SK-N-SH (cell line): ENCODE measurements at places on chromosomes 2 and 18. TPM values are rescaled to one million over a fixed set of nuclear protein-coding genes. Genes with fewer than 3 reads are reported as not detected.

SIGLEC15 gene
- 0.10 and 0.19 TPM in 2 replicates for polyA plus RNA-seq

ACTG2 gene
- 0.10 and 0.25 TPM in 2 replicates for polyA plus RNA-seq

HOXD13 gene
- not detected in 2 replicates for polyA plus RNA-seq

CFAP65 gene
- 0.95 and 1.7 TPM in 2 replicates for polyA plus RNA-seq

CHST9 gene
- not detected in 2 replicates for polyA plus RNA-seq

ETAA1 gene
- polyA plus RNA-seq: 6.8 and 8.2 TPM in 2 replicates

EMX1 gene
- not detected in 2 replicates for polyA plus RNA-seq

ZNF514 gene
- polyA plus RNA-seq: 9.0 and 12.5 TPM in 2 replicates

MGAT4A gene
- polyA plus RNA-seq: 0.05 and 0.07 TPM in 2 replicates

ASAP2 gene
- polyA plus RNA-seq: 37.9 and 41.4 TPM in 2 replicates

POU3F3 gene
- not detected in 2 replicates for polyA plus RNA-seq

UGT1A4 gene
- polyA plus RNA-seq: not detected in 2 replicates

LCT gene
- polyA plus RNA-seq: not detected in 2 replicates

PFN4 gene
- 0.54 and 0.61 TPM in 2 replicates for polyA plus RNA-seq

SNTG2 gene
- polyA plus RNA-seq: not detected in 2 replicates

ARHGEF4 gene
- 1.5 and 2.3 TPM in 2 replicates for polyA plus RNA-seq

KLHL41 gene
- 0.26 and 0.42 TPM in 2 replicates for polyA plus RNA-seq

PSMA8 gene
- polyA plus RNA-seq: not detected in 2 replicates

FBXO15 gene
- 0.62 and 0.70 TPM in 2 replicates for polyA plus RNA-seq

DES gene
- 0.21 and 0.28 TPM in 2 replicates for polyA plus RNA-seq

OSR1 gene
- 48.7 and 76.6 TPM in 2 replicates for polyA plus RNA-seq

NRP2 gene
- polyA plus RNA-seq: 66.9 and 68.8 TPM in 2 replicates

GAREM1 gene
- 2.8 and 3.3 TPM in 2 replicates for polyA plus RNA-seq

TUBA3E gene
- not detected in 2 replicates for polyA plus RNA-seq

SULT6B1 gene
- not detected in 2 replicates for polyA plus RNA-seq

SCN9A gene
- 5.9 and 7.8 TPM in 2 replicates for polyA plus RNA-seq

SNORC gene
- polyA plus RNA-seq: 1.2 and 1.3 TPM in 2 replicates

MOB4 gene
- 22.0 and 24.6 TPM in 2 replicates for polyA plus RNA-seq

VAMP8 gene
- 0.72 and 1.3 TPM in 2 replicates for polyA plus RNA-seq

UGT1A3 gene
- not detected in 2 replicates for polyA plus RNA-seq

TLX2 gene
- 24.5 and 25.6 TPM in 2 replicates for polyA plus RNA-seq

PLA2R1 gene
- polyA plus RNA-seq: not detected in 2 replicates

SOWAHC gene
- polyA plus RNA-seq: 2.4 and 2.9 TPM in 2 replicates

STK36 gene
- polyA plus RNA-seq: 53.5 and 83.2 TPM in 2 replicates

UGT1A5 gene
- not detected in 2 replicates for polyA plus RNA-seq

SLC11A1 gene
- 0.26 and 0.31 TPM in 2 replicates for polyA plus RNA-seq

GCG gene
- polyA plus RNA-seq: not detected in 2 replicates

RUFY4 gene
- not detected in 2 replicates for polyA plus RNA-seq
